Activated effector memory CD4-positive, alpha-beta T cell treated with Interleukin-2 at 50 U/mL for 16 hours (primary cell): ENCODE measurements at places on chromosomes 4 and X.

- DNase-seq: no peak
These were observed 437.6 kb downstream of the RAPGEF2 start for GRCh38 chr4:159540501-159540900.

DNA sequence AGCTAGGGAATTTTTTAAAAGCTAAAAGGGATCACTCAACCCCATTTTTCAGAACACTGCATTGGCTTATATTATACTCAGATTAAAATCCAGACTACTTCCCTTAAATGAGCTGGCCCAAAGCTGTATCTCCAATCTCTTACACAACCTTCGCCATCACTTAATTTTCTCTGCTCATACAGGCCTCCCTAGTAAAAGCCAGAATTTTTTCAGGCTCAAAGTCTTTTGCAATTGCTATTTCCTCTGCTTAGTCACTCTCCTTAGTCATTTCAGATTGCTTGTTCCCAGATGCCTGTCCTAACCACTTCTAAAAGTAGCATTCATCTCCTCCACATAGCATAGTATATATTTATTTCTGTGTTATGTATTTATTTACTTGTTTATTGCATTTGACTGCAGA is 1587.9 kb upstream of the ADGRL3 start:
- DNase-seq: no peak

- no peak for DNase-seq
These were observed 57.0 kb upstream of the GRPEL1 start for GRCh38 chr4:7124689-7125442.

GRCh38 chr4:26692014-26692726 is 108.3 kb downstream of the TBC1D19 start:
- no peak for DNase-seq

GRCh38 chr4:158865520-158866177 is 96.8 kb downstream of the FNIP2 start:
- DNase-seq: no peak

GRCh38 chr4:4386296-4386735 is 586 bp upstream of the NSG1 start:
- peak; percentile 34 for DNase-seq

DNA sequence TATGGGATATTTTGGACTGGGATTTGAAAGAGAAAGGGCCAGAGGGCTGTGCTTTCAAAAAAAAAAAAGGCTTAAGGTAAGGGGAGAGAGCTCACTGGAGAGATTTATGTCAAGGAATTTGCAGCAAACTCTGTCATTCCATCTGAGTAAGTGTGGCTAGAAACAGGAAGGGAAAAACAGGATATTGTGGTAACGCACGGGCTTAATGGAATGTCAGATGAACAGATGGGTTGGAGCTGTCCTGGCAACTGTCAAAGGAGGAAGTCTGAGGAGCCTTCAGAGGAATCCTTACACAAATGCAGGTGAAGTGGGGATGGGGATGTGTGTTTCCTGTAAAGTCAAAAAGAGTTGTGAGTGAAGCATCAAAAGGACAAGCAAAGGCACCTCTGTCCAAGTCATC is 15.1 kb upstream of the NKX3-2 start:
- DNase-seq: no peak

DNA sequence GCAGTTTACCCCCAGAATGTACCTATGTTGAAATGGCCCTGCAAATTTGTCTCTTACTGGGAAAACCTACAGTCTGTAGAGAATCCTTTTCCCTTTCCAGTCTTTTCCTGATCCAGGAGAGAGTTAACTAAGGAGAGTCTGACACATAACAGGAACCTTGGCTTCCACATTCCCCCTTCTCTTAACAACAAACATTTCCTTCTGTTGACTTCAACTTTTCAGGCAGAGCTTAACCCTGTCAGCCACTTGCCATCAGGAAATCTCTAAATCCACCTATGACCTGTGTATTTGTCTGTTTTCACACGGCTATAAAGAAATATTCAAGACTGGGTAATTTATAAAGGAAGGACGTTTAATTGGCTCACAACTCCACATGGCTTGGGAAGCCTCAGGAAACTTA is 45.6 kb upstream of the GPR78 start:
- no peak for DNase-seq

GRCh38 chr4:86032476-86033022 is 327.3 kb downstream of the MAPK10 start:
- no peak for DNase-seq

DNA sequence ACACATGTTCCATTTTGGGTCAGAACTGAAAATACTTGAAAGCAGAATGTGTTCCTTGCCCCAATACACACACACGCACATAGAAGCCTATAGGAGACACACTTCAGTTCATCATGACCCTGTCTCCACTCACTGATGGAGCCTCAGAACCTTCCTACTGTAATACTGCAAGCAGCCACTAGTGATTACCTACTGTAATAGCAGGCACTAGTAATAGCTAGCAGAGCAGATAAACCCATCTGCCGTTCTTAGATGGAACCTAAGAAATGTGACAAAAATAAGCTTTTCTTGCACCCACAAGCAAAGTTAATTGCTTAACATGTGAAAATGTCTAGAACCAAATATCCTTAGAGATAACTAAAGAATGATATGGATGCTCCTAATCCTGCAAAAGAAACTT is 13.6 kb downstream of the AMTN start:
- no peak for DNase-seq

GRCh38 chrX:105754286-105754964 is 67.9 kb upstream of the NRK start:
- DNase-seq: no peak

- no peak for DNase-seq
These were observed 1801.3 kb upstream of the PCDH7 start for GRCh38 chr4:28918871-28919270.

DNA sequence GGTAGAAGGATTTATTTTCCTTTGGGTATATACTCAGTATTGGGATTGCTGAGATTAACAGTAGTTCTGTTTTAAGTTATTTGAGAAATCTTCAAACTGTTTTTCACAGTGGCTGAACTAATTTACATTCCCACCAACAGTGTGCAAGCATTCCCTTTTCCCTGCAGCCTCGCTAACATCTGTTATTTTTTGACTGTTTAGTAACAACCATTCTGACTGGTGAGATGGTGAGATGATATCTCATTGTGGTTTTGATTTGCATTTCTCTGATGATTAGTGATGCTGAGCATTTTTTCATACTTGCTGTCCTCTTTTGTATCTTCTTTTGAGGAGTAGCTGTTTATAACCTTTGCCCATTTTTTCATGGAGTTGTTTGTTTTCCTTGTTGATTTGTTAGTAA is 457.8 kb downstream of the TRAM1L1 start:
- DNase-seq: no peak

DNA sequence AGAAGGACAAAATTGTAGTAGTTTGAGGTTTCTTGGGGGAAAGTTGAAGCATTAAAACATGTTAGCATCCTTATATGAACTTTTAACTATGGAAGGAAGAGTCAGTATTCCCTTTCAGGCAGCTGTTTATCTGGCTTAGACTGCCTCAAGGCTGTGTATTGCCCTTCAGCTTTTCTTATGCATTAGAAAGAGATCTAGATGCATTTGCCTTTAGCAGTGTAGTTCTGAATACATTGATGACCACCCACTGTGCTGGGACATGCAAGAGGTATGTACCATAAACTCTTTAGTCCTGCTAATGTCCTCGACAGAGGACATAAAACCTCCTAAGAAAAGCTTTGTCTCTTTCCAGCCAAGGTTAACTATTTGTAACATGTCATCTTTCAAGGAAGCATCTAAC is 2.9 kb downstream of the FAM200B start:
- no peak for DNase-seq

GRCh38 chr4:172709376-172709775 is 459.2 kb upstream of the GALNT7 start:
- DNase-seq: no peak

GRCh38 chrX:85930099-85930498 is 117.3 kb downstream of the CHM start:
- no peak for DNase-seq
